Stimulated activated CD4-positive, alpha-beta T cell treated with anti-CD3 and anti-CD28 coated beads, Interleukin-1b, Interleukin-23, amount 100 ng/mL, for 48 hours (primary cell): ENCODE measurements at places on chromosomes 12 and 14.
A peak's percentile ranks its signal among the peaks of the same experiment; 100 is the strongest.

DNA sequence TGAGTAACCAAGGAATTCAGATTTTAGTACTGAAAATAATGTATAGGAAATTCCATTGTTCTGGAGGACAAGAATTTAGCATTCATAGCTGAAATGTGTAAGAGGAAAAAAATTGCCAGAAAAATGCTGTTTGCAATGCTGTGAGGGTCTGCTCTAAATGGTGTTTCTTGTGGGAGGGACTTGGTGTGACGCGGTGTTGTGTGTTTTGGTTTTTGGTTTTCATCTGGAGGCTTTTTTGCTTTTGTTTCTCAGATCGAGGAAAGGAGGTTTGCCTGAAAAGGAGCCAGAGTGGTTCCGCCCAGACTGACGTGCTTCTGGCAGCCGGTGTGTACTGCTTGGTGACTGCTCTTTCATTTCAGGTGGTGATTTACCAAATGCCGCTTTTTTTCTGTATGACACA, 211.8 kb upstream of the HMGA2 start:
- DNase-seq = no peak

- DNase-seq = peak; percentile 38
These were observed at the start of gene ATL1 for GRCh38 chr14:50559990-50560930. TSS of gene ATL1 (plus strand) at chr14:50560145. CDS start at chr14:50560266, 121 bp downstream.

DNA sequence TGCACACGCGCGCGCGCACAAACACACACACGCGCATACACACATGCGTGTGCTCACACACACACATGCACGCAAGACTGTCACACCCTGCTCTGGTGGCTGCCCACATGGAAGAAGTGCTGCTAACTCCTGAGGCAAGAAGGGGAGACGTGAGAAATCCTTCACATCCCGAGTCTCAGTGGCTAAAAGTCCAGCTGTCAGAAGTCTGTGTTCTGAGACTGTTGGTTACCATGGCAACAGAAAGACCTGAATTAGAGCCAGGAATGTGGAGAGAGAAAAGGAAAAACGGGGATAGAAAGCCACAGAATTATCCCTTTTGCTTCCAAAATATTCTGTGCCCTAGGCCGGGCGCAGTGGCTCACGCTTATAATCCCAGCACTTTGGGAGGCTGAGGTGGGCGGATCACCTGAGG, 71.2 kb downstream of the PPFIBP1 start:
- no peak for DNase-seq

GRCh38 chr12:3938042-3938544, 64.9 kb upstream of the PARP11 start:
- DNase-seq = no peak

DNA sequence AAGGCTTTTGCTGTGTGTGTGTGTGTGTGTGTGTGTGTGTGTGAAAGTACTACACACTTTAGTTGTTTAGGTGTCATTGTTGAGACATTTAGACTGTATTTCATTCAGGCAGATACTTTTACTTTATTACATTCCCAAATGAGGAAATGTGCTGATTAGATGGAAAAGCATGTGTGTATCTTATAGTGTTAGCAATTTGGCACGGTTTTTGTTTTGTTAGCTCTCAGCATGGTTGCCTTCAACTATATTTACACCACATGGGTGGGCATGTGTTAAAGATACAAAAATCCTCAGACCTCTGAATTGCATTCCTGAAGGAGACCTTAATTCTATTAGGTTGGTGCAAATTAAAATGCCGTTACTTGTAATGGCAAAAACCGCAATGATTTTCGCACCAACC, 879.5 kb downstream of the DIO2 start:
- no peak for DNase-seq

DNA sequence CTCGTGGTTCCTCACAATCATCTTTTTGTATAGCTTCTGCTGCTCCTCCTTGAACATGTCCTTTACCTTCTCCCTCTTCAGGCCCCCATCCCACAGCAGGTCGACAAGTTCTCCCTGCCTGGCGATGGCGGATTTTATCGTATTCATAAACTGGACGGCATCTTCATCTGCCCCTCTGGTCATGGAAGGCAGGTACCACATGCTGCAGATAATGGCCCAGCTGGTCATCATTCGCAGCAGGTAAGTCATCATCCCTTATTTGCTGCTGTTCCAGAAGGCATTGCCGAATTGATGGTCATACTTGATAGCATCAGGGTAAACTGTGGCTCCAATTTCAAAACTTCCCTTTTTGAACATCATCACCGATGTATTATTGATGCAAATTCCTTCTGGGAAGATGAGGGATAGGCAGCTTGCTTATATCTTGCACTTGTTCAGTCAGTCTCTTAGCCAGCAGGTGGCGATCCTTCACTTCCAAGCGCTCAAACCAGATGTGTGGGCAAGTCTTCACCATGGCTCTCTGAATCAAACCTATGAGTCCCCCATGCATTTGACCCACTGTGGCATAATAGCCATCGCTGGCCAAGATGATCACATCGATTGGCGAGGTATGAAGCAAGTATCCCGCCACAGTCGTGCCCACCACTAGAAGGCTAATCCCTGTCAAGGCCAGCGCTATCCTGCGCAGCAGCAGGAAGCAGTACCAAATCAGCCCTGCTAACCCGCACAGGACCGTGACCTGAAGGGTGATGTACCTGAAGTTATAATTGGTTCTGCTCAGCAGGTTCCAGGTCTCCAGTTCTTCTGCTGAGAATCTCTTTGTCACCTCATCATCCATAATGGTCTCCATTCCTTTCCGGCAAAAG, 381.5 kb upstream of the STXBP6 start:
- DNase-seq = no peak

- DNase-seq = no peak
These were observed 119.4 kb downstream of the SRGAP1 start for GRCh38 chr12:63963868-63964267.

GRCh38 chr12:96236221-96236822, 42.1 kb downstream of the ELK3 start:
- peak; percentile 46 for DNase-seq
